ENCODE measurements at places on chromosomes 6 and 20.

DNA sequence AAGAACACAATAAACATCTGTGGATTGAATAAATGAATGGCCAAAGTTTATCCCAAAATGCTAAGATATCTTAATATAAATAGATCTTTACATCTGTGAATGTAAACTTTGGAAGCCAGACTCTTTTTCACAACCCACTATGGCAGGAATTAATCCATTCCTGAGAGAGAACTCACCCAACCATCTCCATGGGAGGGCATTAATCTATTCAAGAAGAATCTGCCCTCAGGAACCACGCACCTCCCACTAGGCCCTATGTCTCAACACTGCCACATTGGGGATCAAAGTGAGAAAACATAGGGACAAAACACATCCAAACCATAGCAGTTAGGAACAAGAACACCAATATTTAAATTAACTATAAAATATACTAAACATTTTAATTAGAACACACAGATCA, 3.4 kb downstream of the UBE3D start:
- no peak for DNase-seq

DNA sequence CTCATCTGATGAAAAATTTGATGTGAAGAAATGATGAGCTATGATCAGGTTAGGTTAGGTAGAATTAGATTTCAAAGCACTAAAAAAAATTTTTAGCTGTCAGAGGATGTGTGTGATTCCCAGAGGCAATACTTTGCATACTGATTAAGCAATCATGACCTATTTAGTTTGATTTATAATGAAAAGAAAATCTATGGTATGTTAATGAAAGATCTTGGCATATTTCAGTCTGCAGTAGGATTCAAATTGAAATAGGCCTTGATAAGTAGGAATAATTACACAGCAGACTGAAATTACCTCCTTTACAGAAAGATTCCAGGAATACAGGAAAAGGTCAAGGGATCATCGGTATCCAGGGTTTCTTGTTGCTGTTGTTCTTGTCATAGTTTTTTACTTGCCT, 69.3 kb downstream of the HDDC2 start:
- no peak for DNase-seq

- DNase-seq, result no peak
Observed at GRCh38 chr6:1719922-1720321, 110.2 kb downstream of the FOXC1 start.

GRCh38 chr6:128515550-128516513, 4.6 kb downstream of the PTPRK start:
- DNase-seq, result no peak

DNA sequence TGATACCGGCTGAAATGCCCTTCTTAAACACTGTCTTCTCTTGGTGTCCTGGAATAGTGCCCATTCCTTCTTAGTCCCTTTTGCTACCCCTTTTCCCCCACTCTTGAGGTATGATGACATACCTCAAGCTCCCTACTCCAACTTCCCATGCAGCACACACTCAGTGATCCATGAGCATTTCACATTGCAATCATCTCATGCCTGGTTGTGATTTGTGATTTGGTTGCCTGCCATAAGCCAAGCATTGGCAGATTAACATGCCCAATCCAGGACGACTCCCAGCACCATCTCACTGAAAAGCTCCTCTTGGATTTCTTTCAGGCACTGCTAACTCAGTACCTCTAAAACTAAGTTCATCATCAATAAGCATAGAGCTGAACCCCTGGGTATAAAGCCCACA, 14.7 kb upstream of the PTPRA start:
- no peak for DNase-seq

GRCh38 chr20:52103913-52104545, 87.5 kb downstream of the ZFP64 start:
- no peak for DNase-seq

GRCh38 chr6:5135788-5136376, 50.7 kb downstream of the PPP1R3G start:
- DNase-seq, result no peak

DNA sequence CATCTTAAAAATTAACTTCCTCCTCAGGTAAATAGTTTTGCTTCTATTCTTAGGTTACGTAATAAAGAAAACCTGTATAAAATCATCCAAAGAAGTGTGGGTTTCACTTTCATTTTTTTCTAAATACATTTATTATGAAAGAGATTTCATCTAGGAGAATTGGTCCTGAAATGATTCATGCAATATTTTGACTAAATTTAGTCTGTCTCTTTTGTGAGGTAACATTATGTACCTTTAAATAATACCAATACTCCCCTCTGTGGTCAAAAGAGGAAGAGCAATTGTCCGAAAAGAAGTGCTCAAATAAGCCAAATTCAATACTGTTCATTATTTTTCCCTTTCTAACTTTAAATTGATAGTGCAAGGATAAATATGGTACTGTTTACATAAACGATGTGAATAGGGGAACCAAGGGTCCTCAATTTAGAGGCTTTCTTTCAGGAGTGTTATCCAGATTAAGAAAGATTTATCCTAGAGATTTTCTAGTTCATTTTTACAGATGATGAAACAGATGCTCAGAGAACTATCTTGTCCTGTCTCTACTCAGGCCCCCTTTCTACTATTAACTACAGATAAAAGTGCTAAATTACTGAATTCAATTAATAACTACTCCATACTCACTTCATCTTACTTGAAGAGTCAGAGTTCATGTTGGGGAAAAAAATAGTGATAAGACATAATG, 26.2 kb downstream of the CYP39A1 start:
- no peak for DNase-seq

DNA sequence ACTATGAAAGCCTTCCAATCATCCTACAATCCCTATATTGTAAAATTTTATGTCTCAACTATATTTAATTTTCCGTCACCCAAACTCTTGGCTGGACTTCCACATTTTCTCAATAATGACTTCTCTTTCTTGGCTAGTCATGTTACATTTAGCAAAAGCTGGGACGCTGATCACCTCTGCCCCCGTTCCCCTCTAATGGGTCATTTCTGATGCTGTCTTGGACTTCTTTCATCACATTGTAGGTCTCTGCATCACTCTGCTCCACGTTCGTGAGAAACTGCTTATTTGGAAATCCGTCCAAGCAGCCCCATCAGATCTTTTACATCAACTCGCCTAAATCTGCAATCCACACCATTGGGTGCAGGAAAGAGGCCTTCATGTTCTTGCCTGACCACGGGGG, 203.8 kb downstream of the MYLK4 start:
- no peak for DNase-seq

GRCh38 chr6:3654436-3654835, 97.1 kb downstream of the PXDC1 start:
- DNase-seq, result no peak

DNA sequence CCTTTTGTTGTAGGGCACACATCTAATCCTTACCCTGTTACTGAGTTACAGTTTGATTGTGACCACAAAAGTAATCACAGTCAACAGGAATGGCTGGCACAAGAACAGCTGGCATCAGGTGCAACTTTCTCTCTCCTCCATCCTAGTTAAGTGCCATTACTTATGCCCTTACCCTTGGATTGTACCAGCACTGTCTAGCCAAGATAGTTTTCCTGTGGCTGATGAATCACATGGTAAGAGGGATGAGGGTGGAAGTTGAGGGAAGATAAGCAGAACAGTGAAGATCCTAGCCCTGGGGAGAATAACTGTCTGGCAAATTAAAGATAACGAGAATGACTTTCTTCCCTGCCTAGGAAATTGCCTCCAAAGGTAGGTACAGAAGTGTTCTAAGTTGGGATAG, 42.0 kb downstream of the RNF217 start:
- DNase-seq, result no peak

DNA sequence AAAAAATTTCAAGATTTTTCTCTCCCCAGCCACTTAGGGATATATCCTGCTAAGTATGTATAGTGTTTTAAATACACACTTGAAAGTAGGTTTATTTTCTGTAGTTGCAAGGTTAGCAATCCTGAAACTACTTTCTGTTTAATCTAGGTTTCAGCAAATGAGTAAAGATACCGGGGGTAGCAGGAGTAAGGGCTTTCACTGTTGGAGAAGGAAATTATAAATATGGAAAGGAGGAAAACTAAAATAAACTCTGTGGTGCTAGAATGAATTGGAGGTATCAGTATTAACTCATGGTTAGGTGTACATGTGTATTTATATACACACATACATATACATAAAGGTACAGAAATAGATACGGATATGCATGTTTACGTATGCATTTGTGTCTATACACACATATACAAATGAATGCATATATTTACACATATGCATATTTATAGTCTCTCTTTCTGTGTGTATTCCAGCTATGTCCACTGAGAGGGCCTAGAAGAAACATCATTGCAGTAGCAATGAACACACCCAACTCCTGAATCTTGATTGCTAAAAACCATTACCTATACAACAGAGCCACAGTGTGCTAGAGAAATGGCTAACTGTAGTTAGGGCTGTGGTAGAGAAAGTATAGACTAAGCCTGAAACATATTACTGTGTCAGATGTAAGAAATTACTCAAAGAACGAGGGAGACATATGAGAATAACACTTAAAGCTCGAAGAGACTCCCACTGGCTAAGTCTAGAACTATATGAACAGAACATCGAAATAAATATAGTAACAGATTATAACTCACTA, 95.9 kb upstream of the EMILIN3 start:
- DNase-seq, result no peak

DNA sequence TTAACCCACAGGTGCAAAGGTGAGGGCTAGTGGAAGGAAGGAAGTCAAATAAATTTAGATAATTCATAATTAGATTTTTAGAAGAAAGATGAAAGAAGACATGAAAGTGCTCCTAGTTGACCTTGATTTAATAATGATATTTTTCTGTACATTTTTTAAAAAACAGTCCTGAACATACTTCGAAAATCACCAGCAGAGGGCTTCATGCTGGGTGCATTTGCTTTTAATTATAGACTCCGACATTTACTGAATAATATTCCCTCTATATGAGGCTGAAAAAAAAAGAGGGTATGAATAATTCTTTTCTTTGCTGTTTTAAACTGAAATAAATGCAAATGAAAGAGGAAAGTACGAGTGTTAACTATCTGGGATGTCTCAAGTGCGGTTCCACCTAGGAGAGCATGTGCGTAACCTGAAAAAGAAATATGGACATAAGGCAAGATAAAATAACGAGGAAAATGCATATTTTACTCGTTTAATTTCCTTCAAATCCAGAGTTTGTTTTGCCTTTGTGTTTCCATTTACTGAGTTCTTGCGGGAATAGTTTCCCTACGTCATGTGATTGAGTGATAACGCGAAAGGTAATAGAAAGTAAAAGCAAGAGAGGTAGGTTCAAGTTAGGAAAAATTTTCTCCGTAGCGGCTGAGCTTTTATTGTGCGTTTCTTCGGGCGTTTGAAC, 3.1 kb upstream of the TFAP2B start:
- DNase-seq, result no peak

DNA sequence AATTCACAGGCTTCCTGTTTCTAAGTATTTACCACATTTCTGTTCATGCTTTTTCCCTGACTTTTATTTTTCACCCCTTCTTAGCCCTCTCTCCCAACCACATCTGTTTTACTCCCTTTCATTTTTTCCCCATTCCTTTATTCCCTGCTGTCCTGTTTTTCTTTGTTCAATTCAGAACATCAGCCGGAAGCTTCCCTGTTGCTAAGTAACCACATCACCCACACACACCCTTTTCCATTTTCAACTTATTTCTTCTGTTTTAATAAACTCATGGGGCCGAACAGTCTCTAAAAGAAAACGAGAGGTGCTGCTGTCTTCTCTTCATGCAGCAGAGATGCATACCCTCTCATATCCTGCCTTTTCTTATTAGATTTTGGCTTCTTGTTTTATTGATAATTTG, 53.5 kb upstream of the CEP85L start:
- no peak for DNase-seq

GRCh38 chr20:41387444-41387851, 20.8 kb upstream of the EMILIN3 start:
- DNase-seq, result no peak

DNA sequence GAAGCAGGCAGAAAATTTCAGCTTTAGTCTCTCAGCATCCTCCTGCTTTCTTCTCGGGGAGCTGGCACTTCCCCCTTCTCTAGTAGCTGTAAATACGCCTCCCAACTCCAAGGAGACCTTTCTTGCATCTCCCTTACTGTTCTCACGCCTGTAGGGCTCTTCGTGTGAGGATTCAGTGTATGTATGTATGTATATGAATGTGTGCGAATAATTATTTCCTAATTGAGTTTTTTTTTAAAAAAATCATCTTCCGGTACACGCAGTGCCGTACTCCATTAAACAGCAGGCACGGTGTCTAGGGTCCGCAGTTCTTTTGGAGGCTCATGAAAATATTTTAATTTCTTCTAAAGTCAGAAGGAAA, 85.4 kb downstream of the HFE start:
- DNase-seq, result no peak

- no peak for DNase-seq
Observed at GRCh38 chr6:35037664-35038038, 103.5 kb downstream of the TCP11 start.

DNA sequence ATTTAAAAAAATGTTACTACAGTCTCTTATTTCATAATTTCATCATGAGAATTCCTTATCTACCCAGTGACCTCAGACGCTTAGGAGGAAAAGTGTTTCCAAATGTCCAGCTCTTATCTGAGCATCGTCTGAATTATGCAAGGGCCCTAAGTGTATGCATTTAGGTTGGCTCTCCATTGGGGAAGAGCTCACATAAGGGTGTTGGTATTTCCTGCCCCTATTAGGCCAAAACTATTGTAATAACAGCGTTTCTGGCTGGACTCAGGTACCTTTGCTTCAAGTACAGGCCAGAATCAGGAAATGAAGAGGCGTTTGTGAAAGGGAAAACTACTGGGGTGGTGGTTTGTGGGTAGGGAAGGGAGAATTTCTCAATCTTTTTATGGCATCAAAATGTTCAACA, 40.4 kb upstream of the SGK1 start:
- no peak for DNase-seq

DNA sequence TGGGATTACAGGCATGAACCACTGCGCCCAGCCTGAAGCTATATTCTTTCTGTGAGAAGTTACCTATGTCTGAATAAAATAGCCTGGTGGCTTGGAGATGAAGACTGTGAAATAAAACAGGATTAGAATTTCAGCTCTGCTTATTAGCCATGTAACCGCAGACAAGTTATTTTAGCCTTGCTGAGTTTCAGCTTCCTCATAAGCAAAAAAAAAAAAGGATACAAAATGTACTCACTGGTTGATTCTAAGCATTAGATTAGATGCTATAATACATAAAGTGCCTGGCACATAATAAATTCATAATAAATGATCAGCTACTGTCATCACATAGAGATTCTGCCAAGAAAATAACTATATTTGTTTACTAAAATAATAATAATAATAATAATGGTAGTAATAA, 98.8 kb downstream of the EPB41L2 start:
- no peak for DNase-seq

- peak; percentile 57 for DNase-seq
Observed at GRCh38 chr6:127886603-127887002, 14.3 kb downstream of the THEMIS start.
